Sigmoid colon (tissue), 7 donors: ENCODE measurements at places on chromosomes 4 and X. TPM values are rescaled to one million over a fixed set of nuclear protein-coding genes. Genes with fewer than 3 reads are reported as not detected.

DNA sequence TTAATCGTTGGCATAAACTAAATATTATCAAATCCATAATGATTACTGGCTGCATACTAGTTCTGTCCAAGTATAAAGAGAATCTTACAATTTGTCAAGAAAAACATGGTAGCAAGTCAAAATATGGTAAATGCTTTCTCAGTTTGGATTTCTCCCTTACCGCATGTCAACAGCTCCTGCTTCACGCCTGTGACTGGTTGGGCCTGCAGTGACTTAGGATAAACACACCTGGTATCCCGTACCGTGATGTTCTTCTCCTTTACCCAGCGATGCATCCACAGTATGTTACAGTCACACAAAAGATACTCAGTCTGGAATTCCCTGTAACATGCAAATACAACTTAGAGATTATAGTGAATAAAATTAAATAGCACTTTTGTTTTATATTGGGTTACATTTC lies 71.1 kb downstream of the ADGRA3 start:
- DNase-seq = no peak
- H3K4me3 ChIP-seq = no peak overlapping the region
- peaks cover 67% of the 10 kb centered on the region for H3K36me3 ChIP-seq
- no peaks in the 10 kb centered on the region for H3K27me3 ChIP-seq
- H3K4me1 ChIP-seq = no peaks in the 10 kb centered on the region
- no peak overlapping the region for H3K27ac ChIP-seq

DNA sequence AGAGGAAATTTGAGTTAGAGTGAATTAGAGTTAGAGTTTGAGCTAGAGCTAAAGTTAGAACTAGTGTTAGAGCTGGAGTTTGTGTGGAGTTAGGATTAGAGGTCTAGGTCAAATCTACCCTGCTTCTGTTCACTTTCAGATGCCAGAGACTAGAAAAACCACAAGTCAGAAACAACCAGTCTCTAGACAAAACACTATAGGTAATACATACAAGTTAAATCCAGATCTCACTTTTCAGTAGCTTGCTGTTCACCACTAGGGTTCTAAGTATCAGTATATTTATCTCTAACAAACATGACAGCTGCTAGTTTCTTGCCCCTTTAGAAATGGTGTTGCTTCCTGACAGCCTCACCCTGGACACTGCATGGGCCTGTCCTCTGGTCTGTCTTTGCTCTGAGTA lies 300.7 kb downstream of the ARAP2 start:
- H3K4me3 ChIP-seq = no peak overlapping the region
- no peaks in the 10 kb centered on the region for H3K4me1 ChIP-seq
- H3K27me3 ChIP-seq = no peaks in the 10 kb centered on the region
- H3K27ac ChIP-seq = no peak overlapping the region

DNA sequence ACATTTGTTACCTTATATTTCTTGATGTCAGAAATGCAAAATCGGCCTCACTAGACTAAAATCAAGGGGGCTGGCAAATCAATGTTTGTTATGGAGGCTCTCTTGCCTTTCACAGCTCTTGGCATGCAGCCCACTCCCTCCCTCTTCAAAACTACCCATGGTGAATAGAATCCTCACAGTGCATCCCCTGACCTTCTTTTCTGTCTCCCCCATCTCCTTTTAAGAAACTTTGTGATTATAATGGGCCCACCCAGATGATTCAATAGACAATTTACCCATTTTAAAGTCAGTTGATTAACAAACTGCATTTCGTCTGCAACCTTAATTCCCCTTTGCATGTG lies 184.0 kb downstream of the PCDH7 start:
- no peaks in the 10 kb centered on the region for H3K27me3 ChIP-seq
- DNase-seq = no peak
- H3K4me1 ChIP-seq = peaks cover 28% of the 10 kb centered on the region
- H3K4me3 ChIP-seq = no peak overlapping the region
- no peaks in the 10 kb centered on the region for H3K36me3 ChIP-seq

DNA sequence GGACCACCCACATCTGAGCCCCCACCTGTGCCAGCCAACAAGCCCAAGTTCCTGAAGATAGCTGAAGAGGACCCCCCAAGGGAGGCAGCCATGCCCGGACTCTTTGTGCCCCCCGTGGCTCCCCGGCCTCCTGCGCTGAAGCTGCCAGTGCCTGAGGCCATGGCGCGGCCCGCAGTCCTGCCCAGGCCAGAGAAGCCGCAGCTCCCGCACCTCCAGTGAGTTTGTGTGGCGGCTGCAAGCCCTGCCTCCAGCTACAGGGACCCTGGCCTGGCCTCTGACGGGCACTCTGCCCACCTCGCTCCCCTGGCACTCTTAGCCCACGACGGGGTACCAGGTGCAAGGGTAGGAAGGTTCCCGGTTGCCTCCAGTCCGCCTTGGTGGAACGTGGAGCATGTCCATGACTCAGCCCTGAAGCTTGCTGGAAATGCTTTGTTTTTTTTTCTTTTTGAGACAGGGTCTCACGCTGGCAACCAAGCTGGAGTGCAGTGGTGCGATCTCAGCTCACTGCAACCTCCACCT lies 13.7 kb upstream of the ADD1 start:
- H3K36me3 ChIP-seq = peaks cover 7% of the 10 kb centered on the region
- no peaks in the 10 kb centered on the region for H3K27me3 ChIP-seq
- DNase-seq = peak; percentile 55
- H3K4me3 ChIP-seq = no peak overlapping the region
- no peak overlapping the region for H3K27ac ChIP-seq

DNA sequence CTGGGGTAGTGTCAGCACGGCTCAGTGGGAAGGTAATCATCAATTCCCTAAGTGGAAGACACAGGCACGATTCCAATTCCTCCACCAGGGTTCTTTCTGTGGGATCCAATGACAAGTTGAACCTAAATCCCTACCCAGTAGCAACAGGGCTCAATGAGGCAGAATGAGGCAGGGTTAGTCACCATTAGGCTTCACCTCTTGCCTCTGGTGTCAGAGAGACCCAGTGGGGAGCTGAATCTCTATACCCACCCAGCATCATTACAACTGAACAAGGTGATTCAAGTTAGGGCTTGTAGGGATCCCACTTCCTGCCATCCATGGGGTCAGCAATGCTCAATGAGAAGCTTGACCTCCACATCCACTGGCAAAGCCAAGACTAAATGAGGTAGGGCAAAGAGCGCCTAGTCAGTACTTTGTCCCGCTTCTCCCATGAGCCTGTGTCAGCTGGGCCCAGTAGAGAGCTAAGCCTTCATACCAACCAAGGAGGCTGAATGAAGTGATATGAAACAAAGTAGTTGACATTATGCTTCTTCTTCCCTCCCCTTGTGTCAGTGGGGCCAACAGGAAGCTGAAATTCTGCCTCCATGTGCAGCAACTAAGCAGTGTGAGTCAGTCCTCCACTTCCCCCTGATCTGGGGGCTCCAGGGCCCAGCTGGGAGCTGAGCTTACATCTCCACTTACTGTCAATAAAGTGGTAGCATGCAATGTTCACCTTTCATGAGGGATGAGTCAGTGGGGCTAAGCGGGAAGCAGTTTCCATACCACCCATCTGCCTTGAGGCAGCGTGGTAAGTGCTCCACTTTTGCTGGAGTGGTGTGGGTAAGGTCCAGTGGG lies 36.4 kb upstream of the RBM41 start:
- no peak overlapping the region for H3K4me3 ChIP-seq
- no peaks in the 10 kb centered on the region for H3K36me3 ChIP-seq
- DNase-seq = no peak
- H3K27me3 ChIP-seq = no peaks in the 10 kb centered on the region
- H3K4me1 ChIP-seq = no peaks in the 10 kb centered on the region
- no peak overlapping the region for H3K27ac ChIP-seq

DNA sequence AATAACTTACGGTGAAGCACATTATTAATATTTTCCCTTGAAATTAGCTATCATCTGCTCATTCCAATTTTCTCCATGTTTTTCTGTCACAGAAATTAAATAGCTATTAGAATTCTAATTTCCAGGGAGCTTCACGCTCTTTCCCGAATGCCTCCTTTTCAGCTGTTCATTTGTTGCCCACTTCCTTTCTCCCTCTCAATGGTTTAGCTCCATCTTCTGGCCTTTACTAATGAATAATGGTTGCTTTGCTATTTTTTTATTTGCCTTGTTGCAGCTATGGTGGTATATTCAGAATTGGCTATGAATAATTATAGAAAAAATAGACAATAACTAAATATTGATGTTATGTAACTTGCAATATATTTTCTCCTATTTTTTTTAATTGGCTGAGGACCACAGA lies 70.5 kb downstream of the GRIA2 start:
- no peak overlapping the region for H3K4me3 ChIP-seq
- no peaks in the 10 kb centered on the region for H3K27me3 ChIP-seq
- DNase-seq = no peak
- no peaks in the 10 kb centered on the region for H3K4me1 ChIP-seq
- no peaks in the 10 kb centered on the region for H3K36me3 ChIP-seq

DNA sequence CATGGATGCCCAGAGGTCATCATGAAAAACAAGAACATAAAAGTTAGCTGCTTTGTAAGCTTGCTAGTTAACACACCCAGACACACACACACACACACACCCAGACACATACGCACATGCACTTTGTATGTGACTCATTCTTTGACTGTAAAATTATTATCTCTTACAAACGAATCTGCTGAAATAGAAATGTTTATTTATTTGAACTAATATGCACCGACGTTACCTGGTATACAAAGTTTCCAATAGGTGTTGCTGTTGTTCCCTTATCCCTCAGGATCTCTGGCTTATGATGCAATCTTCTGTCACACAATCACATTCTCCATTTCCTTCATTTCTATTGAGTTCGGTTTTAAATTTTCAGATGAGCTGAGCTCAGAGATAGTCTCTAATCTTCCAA lies 209.3 kb downstream of the PTTG2 start:
- no peak overlapping the region for H3K4me3 ChIP-seq
- no peak overlapping the region for H3K27ac ChIP-seq
- DNase-seq = no peak
- H3K36me3 ChIP-seq = no peaks in the 10 kb centered on the region
- peaks cover 12% of the 10 kb centered on the region for H3K4me1 ChIP-seq

- peaks cover 12% of the 10 kb centered on the region for H3K27me3 ChIP-seq
- no peak for DNase-seq
- H3K4me1 ChIP-seq = peaks cover 9% of the 10 kb centered on the region
Observed at GRCh38 chr4:73864365-73864764, 4.8 kb upstream of the CXCL1 start.

DNA sequence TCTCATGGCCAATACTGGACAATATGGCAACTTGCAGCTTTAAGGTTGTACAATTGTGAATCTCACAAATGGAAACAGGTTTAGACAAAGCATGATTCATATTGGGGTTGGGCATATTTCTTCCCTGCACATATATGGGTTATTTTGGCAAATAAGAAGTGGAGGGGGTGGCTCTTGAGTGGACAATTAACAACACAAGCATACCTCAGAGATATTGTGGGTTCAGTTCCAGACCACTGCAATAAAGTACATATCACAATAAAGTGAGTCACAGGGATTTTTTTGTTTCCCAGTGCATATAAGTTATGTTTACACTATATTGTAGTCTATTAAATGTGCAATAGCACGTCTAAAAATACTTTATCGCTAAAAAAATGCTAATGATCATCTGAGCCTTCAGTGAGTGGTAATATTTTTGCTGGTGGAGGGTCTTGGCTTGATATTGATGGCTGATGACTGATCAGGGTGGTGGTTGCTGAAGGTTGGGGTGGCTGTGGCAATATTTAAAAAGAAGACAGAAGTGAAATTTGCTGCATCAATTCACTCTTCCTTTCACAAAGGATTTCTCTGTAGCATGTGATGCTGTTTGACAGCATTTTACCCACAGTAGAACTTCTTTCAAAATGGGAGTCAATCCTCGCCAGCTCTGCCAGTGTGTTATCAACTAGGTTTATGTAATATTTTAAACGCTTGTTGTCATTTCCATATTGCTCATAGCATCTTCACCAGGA lies 50.5 kb upstream of the OGT start:
- no peaks in the 10 kb centered on the region for H3K27me3 ChIP-seq
- DNase-seq = no peak
- H3K27ac ChIP-seq = no peak overlapping the region
- no peak overlapping the region for H3K4me3 ChIP-seq
- H3K36me3 ChIP-seq = no peaks in the 10 kb centered on the region

GRCh38 chr4:15873117-15873516 lies 65.4 kb downstream of the FGFBP1 start:
- H3K4me1 ChIP-seq = no peaks in the 10 kb centered on the region
- no peak overlapping the region for H3K4me3 ChIP-seq
- H3K27me3 ChIP-seq = no peaks in the 10 kb centered on the region

GRCh38 chrX:50448565-50448964 lies 22.1 kb downstream of the DGKK start:
- no peak for DNase-seq
- H3K4me3 ChIP-seq = no peak overlapping the region

The NUDT6 gene
- total RNA-seq = 8.2 TPM

The GLOD5 gene
- not detected for total RNA-seq

The MAGEB10 gene
- total RNA-seq = not detected
